ENCODE measurements at places on chromosomes 6 and 20.

DNA sequence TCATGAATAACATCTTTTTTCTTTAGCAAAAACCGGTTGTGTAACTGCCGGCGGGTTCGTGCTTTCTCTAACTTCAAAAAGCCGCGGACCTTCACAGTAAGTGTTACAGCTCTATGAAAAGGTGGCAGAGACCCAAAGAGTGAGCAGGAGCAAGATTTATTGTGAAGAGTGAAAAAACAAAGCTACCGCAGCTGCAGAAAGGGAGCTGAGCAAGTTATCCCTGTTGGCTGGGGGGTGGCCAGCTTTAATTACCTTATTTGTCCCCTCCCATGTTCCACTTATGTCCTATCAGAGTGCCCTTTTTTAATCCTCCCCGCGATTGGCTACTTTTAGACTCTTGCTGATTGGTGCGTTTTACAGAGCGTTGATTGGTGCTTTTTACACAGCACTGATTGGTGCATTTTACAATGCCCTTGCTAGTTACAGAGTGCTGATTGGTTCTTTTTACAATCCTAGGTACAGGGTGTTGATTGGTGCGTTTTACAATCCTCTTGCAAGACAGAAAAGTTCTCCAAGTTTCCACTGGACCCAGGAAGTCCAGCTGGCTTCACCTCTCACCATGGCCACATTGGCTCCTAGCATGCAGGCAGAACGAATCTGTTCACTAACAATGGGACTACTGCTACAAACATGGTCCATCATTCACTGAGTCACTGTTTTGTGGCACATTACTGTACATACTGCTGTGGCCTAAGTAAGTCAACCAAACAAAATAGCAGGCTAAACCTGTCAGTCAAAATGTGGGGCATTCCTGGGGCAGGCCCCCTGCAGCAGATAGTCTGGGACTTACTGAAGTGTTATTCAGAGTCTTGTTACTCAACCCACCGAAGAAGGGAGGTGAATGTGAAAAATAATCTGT lies 52.8 kb downstream of the MYLIP start:
- DNase-seq = no peak

DNA sequence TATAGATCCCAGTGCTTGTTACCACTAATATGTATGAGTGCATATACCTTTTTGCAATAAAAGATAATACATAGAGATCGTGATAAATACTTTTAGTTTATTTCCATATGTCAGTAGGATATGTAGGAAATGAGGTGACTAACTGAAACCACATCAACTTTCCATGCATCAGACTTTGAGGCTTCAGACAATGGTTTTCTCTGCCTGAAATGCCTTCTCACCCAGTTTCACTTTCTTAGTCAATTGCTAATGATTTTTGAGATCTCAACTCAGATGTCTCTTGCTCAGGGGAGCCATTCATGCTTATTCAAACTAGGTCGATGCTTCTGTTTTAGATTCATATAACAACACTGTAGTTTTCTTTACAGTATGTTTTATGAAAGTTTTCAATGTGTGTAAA lies 626.6 kb upstream of the ADGRB3 start:
- no peak for DNase-seq

GRCh38 chr6:66344796-66345195 lies 637.8 kb upstream of the EYS start:
- no peak for DNase-seq

DNA sequence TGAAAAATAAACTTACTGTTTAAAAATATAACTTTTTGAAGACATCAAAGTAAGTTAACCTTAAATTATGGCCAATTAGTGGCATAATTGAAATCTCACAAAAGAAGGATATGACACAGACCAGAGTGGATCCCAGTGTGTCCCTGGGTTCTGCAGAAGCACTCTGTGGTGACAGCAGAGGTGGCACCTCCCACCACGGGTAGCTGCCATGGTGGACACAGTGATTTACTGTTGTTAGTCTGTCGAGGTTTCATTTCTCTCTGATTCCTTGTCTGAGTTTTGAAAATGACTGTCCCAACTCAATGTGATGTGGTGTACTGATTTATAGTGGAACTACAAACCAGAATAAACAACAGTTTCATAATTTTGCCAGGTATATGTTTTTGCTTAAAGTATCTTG lies 76.5 kb downstream of the TULP4 start:
- no peak for DNase-seq

DNA sequence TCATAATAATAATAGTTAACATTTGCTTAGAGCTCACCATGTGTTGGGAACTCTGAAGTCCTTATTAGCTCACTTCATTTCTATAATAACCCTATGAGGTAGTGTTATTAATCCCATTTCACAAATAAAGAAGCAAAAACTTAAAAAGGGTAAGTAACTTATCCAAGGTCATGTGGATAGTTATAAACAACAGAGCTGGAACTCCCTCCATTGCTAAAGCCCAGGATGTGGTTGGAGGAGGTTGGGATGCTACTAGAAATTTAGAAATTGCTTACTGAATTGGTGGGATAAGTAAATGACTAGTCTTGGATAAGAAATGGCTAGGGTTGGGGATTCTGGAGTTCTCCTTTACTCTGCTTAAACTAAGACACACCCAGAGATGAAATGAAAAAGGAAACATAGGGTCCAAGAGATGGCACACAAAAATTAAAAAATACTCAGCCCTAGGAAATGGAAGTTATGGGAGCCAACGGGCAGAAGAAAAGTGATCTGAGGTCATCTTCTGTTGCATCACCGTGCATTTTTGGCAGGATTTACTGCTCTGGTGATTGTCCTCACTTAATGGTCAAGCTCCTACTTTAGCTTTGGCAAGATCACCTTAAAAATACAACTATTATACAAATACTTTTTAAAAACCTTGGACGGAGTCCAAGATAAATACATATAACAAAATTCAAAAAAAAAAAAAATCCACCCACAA lies 7.7 kb upstream of the CLIC5 start:
- no peak for DNase-seq

GRCh38 chr20:41905199-41905598 lies 287.0 kb upstream of the CHD6 start:
- DNase-seq = no peak

GRCh38 chr6:126625019-126625418 lies 285.1 kb downstream of the CENPW start:
- peak; percentile 3 for DNase-seq

DNA sequence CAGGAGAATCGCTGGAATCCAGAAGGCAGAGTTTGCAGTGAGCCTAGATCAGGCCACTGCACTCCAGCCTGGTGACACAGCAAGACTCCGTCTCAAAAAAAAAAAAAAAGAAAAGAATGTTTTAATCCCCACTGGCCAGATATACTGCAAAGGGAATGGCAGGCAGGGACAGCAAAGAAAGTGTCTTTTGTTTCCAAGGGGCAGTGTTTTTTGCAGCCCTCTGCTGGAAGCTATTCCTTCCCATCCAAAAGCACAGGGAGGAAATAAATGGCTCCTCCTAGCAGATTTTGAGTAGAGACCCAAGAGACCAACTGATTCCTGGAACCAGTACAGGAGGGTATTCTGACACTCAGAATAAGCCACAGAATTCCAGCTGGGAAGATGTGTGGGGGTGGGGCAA lies 112.5 kb upstream of the STMND1 start:
- DNase-seq = no peak

DNA sequence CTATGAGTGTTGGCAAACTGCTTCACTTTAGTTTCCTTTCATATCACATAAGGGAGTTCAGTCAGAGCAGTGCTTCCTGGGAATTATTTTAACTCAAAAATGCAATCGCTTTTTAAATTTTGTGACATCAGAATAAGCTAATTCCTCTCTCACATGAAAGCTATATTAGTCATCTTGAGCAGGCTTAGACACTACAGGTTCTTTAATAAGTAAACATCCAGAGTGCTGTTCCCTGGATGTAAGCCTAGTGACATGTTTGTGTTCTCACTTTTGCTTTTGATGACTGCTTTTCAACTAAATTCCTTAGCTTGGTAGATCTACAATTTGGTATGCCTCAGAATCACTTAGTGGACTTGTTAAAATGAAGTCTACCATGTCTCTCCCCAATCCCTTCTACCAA lies 252.7 kb upstream of the POU3F2 start:
- no peak for DNase-seq

DNA sequence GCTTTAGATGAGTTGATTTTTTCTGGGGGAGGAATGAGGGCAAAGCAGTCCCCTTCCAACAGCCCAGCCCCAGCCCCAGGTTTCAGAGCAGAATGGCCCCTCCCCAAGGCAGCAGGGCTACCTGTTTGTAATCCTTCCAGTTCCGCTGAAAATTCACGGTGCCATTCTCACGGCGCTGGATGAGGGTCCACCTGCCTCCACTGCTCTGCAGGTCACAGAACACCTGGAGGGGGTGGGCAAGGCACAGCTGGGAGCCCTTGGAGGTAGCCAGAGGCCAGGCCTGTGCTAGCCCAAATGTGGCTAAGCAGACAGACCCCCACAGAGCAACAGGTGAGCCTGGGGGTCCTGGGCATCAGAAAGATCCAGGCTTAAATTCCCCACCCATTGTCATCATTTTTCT lies 36.5 kb downstream of the ANGPT4 start:
- DNase-seq = no peak

- DNase-seq = no peak
These were observed 449.6 kb upstream of the HTR1E start for GRCh38 chr6:86487660-86488221.

GRCh38 chr6:41051873-41052272 lies 1.1 kb upstream of the APOBEC2 start:
- no peak for DNase-seq

- peak; percentile 92 for DNase-seq
These were observed at the start of gene THBD for GRCh38 chr20:23049201-23050075. THBD (minus strand) TSS chr20:23049672; CDS start chr20:23049504, 168 bp downstream.

- no peak for DNase-seq
These were observed 114.8 kb upstream of the CDYL start for GRCh38 chr6:4661391-4661790.

DNA sequence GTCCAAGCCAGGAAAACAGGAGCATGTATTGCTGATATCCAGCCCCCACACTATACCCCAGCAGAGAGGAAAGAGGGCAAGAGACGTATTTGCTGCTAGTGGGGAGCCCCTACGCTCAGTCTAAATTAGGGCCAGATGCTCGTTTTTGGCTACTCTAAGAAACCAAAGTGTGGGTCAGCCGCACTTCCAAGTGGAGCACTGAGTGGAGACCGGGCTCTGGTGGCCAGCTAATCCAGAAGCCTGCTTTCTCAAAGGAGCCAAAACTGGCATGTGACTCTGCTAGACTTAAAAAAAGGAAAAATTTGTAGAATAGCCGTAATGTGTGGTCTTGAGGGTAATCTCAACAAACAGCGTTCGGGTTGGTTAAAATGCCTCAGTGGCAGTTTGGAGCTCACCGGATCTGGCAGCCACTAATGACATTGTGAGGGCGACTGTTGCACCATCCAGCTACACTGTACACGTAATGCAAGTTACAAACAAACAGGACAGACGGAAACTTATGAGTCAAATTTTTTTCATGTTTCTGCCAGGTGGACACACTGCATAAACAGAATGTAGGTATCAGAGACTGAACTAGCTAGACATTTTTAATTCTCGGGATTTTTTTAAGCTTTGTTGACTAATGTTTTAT lies 230.9 kb downstream of the FOXC1 start:
- no peak for DNase-seq

DNA sequence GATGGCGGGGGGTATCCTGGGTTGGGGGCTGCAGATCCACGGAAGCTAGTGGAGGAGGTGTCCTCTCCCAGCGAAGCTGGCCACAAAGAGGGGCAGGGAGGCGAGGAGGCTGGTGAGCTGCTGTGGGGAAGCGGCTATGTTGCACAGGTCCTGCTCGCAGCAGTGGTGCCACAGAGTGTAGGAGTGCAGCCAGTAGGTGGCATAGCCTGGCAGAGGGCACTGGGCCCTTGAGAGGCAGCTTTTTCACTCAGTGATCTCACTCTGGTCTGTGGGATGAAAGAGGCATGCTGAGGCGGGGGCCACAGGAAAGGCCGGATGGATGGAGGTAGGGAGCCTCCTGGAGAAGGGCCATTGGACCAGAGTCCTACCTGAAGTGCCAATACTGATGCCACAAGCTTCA lies 2.9 kb upstream of the LY6G6D start:
- DNase-seq = no peak

- DNase-seq = peak; percentile 73
These were observed 50.9 kb upstream of the DACT2 start for GRCh38 chr6:168370310-168370991.

DNA sequence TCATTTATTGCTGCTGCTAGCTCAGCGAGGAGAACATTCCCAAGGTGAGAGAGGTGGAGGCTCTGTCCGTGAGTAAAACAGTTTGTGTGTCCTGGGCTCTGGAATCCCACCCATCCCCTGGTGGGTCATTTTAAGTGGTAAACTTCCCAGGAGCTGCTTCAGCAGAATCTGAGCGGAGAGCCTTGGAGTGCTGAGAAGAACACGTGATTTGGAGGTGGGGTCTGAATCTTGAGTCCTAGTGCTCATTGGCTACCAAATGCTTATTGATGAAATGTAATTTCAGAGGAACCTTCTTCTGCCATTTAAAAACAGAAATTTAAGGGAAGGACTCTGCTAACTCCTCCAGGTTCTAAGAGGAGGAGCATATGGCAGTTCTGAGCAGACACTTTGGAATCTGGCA lies 132.4 kb downstream of the CDH26 start:
- DNase-seq = no peak

GRCh38 chr6:45633272-45633908 lies 255.7 kb upstream of the SUPT3H start:
- DNase-seq = no peak

DNA sequence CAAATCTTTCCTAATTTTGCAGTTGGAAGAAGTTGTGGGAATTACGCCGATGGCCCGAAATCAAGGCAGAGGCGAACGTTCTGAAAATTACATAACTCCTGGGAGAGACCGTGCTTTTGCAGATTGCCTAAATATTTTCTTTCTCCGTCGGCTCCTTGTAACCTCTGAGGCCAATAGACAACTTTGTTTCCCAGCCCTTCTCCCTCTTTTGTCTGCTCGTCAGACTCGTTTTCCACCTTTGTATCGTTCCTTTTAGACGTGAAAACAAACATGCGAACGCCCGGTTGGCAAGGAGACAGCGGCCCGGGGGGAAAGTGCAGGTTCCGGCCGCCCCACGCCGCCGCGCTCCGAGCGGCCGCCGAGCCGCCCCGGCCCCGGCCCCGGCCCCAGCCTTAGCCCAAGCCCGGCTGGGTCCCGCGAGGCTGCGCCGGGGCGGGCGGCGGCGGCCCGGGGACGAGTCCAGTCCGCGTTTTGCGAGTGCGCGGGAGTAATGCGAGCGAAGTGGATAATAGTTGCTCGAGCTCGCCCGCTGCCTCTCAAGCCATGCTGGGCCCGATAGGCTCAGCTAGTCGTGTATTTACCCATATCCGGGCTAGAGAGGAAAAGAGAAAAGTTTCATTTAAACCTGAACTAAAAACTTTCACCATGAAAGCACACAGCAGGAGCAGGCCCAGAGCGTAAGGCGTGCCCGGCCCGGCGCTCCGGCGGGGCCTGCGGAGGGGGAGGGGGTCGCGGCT lies at the start of gene ARID1B:
Gene ARID1B (plus strand): TSS at position 539 of the 737 bp plus-strand sequence. CDS start 303 bp downstream, outside the sequence.
- peak; percentile 57 for DNase-seq

GRCh38 chr6:147449405-147450161 lies 58.9 kb upstream of the SAMD5 start:
- no peak for DNase-seq

Measured in RWPE1 (cell line).